ENCODE measurements at places on chromosomes 5 and 9.

DNA sequence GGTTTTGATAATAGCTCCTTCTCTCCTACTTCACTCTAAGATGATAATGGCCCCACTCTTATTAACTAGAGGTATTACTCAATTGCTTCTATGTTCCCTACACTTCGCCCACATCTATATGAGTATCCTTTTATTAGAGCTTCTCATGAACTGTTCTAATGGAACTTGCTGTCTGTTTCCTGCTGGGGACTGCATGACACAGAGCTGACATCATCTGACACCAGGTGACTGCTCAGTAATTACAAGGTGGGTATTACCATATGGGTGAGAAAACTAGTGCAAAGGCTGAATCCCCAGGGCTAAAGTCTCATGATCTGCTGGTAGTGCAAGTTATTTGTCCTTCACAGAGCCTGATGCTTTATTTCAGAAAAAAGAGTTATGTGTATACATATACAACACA, 146.2 kb upstream of the PLCXD3 start:
- no peak for DNase-seq

GRCh38 chr5:95884511-95884910, 62.0 kb upstream of the GLRX start:
- no peak for DNase-seq

- no peak for DNase-seq
Observed at GRCh38 chr9:72300873-72301272, 64.1 kb downstream of the ZFAND5 start.

DNA sequence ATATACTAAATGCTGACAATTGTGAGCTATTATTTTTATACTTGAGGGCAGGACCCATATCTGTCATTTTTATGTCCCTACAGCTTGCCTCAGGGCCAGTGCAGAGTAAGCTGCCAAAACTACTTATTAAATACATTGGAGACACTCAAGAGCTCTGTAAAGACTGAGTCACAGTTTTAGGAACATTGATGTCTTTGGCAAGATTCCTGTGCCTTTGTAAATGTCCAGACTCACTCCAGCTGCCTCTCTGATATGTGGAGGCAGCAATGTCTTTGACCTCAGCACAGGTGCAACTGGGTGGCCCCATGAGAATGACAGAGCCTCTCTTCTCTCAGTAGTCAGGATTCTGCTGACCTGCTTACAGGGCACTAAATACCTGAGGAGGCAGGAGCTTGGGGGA, 363.2 kb downstream of the OSTF1 start:
- DNase-seq: no peak

DNA sequence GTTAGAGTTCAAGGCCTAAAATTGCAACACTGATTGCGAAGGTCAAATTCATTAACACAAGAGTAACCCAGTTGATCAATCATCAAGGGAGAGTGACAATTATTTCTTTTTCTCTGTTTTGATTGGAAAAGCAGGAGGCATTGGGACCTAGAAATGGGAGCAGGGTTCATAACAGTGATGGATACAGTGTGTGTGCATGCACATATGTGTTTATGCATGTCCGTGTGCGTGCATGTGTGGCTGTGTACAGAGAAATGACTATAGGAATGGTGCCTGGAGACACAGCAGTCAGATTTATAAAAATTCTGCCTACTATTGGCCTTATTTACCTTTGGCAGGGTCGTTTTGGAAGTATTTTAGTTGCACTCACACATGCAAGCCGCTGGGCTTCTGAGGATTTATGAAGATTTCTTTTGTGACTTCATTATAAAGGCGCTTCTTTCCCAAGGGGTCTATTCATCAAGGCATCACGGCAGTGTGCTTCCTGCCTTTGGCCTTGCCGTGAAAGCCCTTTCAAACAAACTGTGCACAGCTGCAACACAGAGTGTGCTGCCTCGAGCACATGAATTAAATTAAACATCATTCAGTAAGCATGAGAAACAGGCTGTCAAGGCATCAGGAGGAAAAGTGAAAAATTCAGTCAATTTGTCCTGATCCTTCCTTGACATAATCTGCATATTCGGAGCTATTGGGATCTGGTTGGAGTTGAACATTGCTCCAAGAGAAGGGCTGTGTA, 122.8 kb upstream of the PUM3 start:
- DNase-seq: no peak

DNA sequence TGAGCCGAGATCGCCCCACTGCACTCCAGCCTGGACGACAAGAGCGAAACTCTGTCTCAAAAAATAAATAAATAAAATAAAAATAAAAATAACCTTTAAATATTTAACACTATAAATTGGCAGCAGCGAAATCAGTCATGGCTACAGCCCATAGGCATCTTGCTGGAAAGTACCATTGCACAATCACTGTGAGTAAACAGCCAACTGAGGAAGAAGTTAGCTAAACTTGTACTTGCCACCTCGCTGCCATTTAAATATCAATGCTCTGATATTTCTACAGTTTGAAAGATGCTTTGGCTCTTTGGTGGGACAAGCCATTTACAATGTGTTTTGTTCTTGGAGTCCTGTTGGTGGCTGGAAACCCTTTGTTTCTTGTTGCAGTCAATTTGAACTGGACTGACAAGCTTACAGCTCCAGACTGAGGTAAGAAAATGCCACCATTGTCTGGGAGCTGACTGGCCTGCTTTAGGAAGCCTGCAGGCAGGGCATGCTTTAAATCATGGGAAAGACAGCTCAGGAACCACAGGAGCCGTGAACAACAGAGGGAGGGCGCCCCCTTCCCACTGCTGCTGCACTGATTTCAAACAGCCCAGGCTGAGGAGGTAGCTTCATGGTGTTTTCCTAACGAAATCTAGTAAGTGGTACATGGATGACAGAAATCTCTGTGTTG, 322.8 kb upstream of the RFX3 start:
- DNase-seq: no peak

DNA sequence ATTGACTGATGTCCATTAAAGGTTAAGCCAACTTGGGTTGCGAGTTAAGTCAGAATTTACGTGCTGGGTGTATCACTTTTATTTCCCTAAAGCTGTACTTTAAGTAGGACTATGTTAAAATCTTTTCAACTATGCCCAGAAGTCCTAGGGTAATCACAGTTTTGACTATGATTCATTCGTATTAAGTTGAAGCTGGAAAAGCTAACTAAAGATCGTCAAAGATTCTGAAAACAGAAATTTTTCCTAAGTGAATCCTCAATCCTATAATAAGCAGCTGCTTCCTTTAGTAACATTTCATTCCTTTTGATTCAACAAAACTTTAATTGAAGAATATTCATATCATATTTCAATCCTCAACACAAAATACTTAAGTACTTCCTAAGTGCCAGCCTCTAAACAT, 460.4 kb downstream of the ACTL7B start:
- no peak for DNase-seq
